Foreskin melanocyte (primary cell): ENCODE measurements at places on chromosomes 1 and 21.
A peak's percentile ranks its signal among the peaks of the same experiment; 100 is the strongest.

DNA sequence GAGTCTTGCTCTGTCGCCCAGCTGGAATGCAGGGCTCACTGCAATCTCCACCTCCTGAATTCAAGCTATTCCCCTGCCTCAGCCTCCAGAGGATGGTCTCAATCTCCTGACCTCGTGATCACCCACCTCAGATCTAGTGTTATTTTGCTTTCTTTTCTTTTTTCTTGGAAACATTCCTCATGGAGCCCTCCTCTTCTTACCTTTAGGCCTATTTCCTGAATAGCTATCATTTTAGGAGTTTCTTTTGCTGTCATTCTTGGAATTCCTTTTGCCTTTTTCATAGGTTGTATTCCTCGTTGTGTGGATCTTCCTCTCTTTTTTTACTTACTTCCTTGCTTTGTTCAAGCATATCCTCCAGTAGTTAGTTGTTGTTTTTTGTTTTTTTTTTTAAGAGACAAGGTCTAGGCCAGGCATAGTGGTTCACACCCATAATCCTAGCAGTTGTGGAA is 173.8 kb downstream of the RASAL2 start:
- no peak for DNase-seq

GRCh38 chr1:74468982-74469603 is 43.3 kb downstream of the LRRC53 start:
- DNase-seq: peak; percentile 15

GRCh38 chr1:8026976-8027747 is 1.1 kb upstream of the ERRFI1 start:
- DNase-seq: no peak

DNA sequence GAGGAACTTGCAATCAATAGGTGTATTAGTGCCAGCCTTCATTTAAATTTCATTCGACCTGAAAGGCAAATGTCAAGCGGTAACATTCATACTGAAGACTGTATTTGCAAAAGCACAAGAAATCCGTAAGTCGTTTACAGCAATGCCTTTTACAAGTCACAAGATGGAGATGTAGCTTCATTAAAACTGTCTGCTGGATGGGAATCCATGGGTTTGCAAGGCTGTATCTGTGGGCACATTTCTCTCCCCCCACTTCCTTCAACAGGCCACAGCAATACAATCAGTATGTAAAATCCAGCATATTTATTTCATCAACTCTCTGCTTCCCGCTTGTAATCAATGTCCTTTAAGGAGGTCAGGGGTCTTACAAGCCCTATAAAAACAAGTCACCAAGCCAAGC is 147.1 kb downstream of the SLC45A1 start:
- no peak for DNase-seq

GRCh38 chr21:14582934-14583628 is 37.0 kb upstream of the SAMSN1 start:
- DNase-seq: no peak

- DNase-seq: no peak
Measured at GRCh38 chr1:81699234-81699633, 101.5 kb upstream of the ADGRL2 start.

- DNase-seq: peak; percentile 26
Measured at GRCh38 chr1:167663002-167663772, 33.2 kb downstream of the RCSD1 start.

DNA sequence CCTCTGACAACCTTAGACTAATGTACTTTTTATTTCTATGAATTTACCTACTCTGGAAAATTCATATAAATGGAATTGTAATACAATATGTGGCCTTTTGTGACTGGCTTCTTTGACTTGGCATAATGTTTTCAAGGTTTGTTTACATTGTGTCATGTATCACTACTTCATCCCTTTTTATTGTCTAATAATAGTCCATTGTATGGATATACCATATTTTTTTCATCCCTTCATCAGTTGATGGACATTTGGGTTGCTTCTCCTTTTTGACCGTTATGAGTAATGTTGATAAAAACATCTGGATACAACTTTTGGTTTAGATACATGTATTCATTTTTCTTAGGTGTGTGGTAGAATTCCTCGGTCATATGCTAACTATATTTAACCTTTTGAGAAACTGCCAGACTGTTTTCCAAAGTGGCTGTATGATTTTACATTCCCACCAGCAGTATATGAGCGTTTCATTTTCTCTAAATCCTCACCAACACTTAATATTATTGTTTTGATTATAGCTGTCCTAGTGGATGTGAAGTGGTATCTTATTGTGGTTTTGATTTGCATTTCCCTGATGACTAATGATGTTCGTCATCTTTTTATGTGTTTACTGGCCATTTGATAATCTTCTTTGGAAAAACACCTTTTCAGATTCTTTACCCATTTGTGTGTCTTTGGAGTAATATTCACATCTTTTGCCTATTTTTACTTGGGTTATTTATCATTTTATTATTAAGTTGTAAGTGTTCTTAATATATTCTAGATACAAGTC is 3.5 kb downstream of the RO60 start:
- no peak for DNase-seq

DNA sequence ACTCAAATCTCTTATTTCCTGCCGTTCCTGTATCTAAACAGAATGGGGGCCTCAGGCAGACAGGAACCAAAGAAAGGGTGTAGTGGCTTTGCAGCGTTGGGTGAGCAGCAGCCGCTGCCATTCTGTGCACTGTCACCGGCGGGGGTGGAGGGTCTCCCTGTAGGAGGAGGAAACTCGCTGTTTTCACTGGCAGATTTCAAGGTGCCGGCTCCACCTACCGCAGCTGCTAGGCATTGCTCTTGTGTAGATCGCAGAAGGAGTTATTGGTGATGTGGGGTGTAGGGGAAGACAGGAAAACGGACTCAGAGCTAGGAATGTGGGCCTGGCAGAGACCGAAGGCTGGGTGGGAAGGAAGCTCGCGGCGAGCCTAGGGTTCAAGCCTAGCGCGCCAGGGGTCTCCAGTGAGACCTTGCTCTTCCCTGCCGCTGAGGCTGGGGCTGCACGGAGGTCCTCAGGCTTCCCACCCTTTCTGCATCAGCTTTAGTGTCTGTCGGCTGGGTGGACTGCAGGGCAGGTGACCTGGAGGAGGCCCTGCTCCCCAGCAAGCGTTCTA is 20.8 kb downstream of the ATP5PO start:
- peak; percentile 70 for DNase-seq

DNA sequence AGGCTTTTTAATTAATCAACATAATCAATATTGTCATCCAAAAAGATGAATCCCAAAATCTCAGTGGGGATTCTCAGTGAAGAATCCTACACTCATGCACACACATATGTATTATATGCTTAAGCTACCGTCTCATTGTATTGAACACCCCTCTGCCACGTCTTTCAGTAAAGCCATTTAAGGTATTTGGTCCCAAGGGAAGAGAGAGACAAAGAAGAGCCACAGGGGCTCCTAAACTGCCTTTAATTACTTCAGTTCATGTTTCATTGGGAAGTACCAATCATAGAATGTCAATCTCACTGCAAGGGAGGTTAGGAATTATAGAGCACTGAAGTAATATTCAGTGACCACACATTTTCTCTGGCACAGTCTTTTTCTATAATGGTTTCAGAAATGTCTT is 388.6 kb upstream of the NEGR1 start:
- no peak for DNase-seq

DNA sequence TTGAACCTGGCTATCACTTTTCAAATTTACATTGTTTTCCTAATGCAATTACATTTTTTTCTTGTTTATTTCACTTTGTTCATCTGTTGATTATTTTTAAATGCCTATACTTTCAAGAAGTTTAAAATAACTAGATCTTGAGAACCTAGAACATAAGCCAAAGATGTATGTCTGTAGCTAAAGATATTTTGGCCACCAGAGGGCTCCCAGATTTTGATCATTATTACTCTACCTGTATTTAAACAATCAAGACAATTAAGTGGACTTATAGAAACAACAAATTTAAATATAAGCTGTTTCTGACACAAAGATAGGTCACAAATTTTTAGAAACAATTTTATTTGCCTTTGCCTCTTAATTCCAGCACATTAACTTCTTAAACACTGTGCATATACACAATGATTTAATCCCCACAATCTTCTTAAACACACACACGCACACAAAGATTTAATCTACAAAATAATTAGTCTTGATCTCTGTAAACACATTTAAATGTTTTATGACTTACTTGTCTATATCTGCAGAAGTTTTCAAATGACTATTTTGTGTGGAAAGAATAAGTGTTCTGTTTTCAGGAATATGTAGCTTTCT is 380.0 kb downstream of the DSCAM start:
- DNase-seq: no peak

GRCh38 chr1:248243204-248243603 is 12.0 kb downstream of the OR2M4 start:
- DNase-seq: peak; percentile 30

DNA sequence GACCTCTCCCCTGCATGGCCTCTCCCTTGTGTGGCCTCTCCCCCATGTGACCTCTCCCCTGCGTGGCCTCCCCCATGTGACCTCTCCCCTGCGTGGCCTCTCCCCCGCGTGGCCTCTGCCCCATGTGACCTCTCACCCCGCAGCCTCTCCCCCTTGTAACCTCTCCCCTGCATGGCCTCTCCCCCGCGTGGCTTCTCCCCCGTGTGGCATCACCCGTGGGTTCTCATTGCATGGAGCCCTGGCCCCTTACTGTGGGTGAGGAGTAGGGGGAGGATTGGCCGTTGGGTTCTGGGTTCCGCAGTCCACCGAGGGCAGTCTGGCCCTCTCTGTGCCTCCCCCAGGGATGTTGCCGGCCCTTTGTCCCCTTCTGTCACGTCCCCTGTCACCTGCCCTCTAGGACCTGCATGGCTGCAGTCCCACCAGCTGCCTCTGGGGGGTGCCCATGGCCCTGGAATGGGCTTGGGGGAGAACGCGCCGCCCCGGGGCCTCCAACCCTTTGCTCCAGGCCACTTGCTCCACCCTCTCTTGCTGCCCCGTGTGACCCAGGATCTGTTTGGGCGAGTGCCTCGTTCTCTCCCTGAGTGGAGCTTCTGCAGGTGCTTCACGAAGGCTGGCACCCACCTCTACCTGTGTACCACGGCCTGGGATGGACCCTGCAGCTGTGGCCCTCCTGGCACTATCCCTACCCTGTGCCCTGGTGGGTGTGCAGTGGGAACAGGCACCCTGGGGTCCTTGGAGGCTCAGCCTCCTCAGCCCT is 21.3 kb downstream of the RRP1 start:
- DNase-seq: peak; percentile 32

DNA sequence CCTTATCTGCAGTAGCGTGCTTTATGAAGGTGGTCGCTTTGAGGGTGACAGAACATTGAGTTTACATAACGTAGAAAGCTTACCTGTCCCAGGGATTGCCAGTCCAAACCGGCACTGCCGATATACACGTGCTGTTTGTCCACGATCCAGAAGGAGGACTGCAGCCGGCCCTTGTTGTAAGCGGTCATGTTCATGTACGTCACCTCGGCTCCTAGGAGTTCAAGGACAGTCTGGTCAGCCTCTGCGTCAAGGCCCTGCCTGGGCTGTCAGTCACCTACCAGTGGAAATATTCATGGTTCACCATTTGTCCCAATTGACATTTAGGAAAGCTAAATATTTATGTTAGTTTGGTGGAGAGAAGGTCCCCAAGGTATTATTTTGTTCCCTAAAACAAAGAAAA is 221.0 kb upstream of the MAP1LC3C start:
- no peak for DNase-seq

- no peak for DNase-seq
Measured at GRCh38 chr21:42642219-42642745, 11.1 kb upstream of the PDE9A start.
